Immature natural killer cell (primary cell): ENCODE measurements at places on chromosomes 7 and 10. TPM values are rescaled to one million over a fixed set of nuclear protein-coding genes. Genes with fewer than 3 reads are reported as not detected.
A peak's percentile ranks its signal among the peaks of the same experiment; 100 is the strongest.

DNA sequence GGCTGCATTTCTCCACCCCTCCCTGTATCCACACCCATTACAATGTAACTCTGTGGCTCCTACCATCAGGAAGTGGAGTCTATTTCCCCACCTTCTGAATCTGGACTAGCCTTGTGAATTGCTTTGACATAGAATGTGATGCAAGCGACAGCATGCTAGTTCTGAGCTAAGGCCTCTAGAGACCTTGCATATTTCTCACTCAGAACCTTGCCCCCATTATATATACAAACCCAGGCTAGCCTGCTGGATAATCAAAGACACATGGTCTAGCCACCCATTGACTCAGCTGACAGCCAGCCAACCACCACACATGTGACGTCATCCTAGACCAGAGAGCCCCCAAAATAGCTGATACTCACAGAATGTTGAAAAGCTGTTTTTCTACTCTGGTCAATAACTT is 77.9 kb downstream of the CCDC71L start:
- no peak overlapping the region for H3K4me3 ChIP-seq
- no peak overlapping the region for H3K27ac ChIP-seq
- no peak for DNase-seq
- peaks cover 6% of the 10 kb centered on the region for H3K27me3 ChIP-seq
- H3K36me3 ChIP-seq, result peaks cover 3% of the 10 kb centered on the region
- H3K4me1 ChIP-seq, result no peaks in the 10 kb centered on the region

- H3K27ac ChIP-seq, result no peak overlapping the region
- H3K27me3 ChIP-seq, result peaks cover 13% of the 10 kb centered on the region
- H3K4me3 ChIP-seq, result no peak overlapping the region
- no peaks in the 10 kb centered on the region for H3K4me1 ChIP-seq
- H3K36me3 ChIP-seq, result no peaks in the 10 kb centered on the region
These were observed 55.4 kb downstream of the MICALL2 start for GRCh38 chr7:1403638-1404459.

GRCh38 chr10:131315344-131315743 is 3.8 kb upstream of the TCERG1L start:
- peaks cover 1% of the 10 kb centered on the region for H3K4me1 ChIP-seq
- no peak for DNase-seq
- no peak overlapping the region for H3K27ac ChIP-seq
- H3K27me3 ChIP-seq, result peaks cover 8% of the 10 kb centered on the region
- H3K4me3 ChIP-seq, result no peak overlapping the region

DNA sequence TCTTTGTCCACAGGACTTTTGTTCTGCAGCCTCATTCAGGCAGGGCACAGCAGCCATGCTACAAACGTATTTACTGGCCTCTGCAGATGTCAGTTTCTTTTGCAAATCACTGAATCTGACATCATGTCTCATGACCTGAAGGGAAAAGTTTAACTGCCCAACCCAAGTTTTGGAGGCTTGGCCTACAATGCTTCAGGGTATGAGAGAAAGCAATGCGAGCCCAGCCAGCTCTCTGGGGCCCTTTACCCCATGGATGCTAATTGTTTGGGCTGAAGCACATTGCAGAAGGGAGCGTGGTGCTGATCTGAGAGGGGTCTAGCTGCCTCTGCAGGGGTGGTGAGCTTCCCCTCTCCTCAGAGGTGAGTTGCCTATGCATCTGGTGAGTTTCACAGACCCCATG is 179.9 kb upstream of the CXCL12 start:
- peaks cover 1% of the 10 kb centered on the region for H3K27me3 ChIP-seq
- no peak overlapping the region for H3K4me3 ChIP-seq
- no peaks in the 10 kb centered on the region for H3K4me1 ChIP-seq
- H3K27ac ChIP-seq, result no peak overlapping the region
- no peaks in the 10 kb centered on the region for H3K36me3 ChIP-seq
- DNase-seq, result no peak

- H3K4me1 ChIP-seq, result no peaks in the 10 kb centered on the region
- DNase-seq, result no peak
- no peaks in the 10 kb centered on the region for H3K36me3 ChIP-seq
- no peaks in the 10 kb centered on the region for H3K27me3 ChIP-seq
- H3K27ac ChIP-seq, result no peak overlapping the region
These were observed 51.4 kb upstream of the SCIN start for GRCh38 chr7:12518920-12519681.

DNA sequence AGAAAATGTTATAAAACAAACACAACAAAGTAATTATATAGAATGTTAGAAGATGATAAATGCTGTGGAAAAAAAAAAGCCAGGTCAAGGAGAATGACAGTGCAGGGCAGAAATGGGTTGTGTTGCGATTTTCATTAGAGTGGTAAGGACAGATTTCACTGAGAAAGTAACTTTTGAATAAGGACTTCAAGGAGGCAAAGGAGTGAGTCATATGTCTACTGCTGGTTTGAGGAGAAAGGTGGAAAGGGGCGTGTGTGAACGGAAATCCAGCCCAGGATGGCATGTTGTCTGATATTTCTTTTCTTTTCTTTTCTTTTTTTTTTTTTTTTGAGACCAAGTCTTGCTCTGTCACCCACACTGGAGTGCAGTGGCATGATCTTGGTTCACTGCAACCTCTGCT is 12.3 kb upstream of the DLD start:
- H3K4me1 ChIP-seq, result peaks cover 1% of the 10 kb centered on the region
- no peak overlapping the region for H3K27ac ChIP-seq
- no peak for DNase-seq
- H3K36me3 ChIP-seq, result no peaks in the 10 kb centered on the region
- no peak overlapping the region for H3K4me3 ChIP-seq
- H3K27me3 ChIP-seq, result peaks cover 1% of the 10 kb centered on the region

- H3K36me3 ChIP-seq, result no peaks in the 10 kb centered on the region
- no peak overlapping the region for H3K4me3 ChIP-seq
- H3K27me3 ChIP-seq, result no peaks in the 10 kb centered on the region
- no peaks in the 10 kb centered on the region for H3K4me1 ChIP-seq
- DNase-seq, result no peak
These were observed 11.7 kb upstream of the CPA4 start for GRCh38 chr7:130281260-130281659.

DNA sequence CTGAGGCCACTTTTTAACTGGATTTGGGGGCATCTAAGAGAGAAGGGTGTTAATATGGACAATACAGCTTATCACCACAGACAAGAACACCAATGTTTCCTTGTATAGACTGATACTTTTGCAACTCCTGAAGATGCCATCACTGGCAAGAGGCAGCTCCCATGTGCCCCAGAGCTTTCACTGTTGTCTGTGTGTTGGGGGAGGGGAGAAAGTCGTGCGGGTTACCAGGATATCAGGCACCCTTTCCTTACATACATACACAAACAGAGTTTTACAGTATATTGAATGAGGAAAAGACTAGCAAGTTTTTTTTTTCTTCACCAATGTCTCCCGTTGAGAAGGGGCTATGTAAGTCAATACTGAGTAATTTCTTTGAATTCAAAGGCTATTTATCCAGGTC is 4.1 kb upstream of the DLX6 start:
- H3K4me3 ChIP-seq, result no peak overlapping the region
- no peak overlapping the region for H3K27ac ChIP-seq

DNA sequence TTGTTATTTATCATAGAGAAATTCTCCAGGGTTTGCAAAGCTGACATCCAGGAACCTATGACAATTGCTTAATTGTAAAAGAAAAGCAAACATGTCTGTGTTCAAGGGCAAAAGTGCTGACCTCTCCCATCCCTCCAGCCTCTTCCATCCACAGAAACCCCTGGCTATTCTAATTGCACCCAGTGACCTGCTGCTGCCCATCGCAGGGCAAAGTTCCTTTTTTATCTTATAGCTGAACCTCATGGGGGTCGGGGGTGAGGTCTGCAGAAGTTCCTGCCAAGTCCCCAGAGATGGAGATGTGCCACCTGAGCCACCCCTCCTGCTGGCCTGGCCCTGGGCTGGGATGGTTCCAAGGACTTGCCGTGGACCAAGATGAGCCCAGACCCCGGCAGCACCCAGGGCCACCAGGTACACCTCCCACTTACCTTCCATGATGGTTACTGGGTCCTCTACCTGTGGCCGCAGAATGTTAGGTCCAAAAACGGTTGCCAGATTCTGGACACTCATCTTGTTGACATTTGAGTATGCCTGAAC is 146.5 kb downstream of the MAPK8 start:
- H3K36me3 ChIP-seq, result no peaks in the 10 kb centered on the region
- H3K4me3 ChIP-seq, result no peak overlapping the region
- no peak for DNase-seq
- no peak overlapping the region for H3K27ac ChIP-seq

- H3K27me3 ChIP-seq, result no peaks in the 10 kb centered on the region
- H3K4me3 ChIP-seq, result no peak overlapping the region
- H3K4me1 ChIP-seq, result no peaks in the 10 kb centered on the region
- no peaks in the 10 kb centered on the region for H3K36me3 ChIP-seq
These were observed 495.7 kb downstream of the GALNT17 start for GRCh38 chr7:71627651-71628050.

DNA sequence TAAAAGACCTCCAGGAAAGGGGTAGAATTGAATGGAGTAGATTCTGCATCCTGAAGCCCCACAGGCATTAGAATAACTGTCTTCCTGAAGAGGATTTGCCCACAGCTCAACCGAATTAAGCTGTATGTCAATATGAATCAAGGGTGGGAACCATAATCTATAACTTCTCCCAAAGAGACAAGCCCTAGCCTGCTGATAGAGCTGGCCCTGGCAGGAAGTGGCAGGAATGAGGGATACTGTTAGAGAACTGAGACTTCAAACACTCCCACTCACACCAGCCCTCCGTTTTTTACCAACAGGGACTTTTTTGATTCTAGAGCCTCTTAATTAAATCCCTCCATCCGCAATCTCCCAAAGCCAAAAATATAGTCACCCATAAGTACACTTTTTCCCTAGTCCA is 12.2 kb upstream of the DUSP5 start:
- no peak overlapping the region for H3K4me3 ChIP-seq
- H3K27me3 ChIP-seq, result no peaks in the 10 kb centered on the region
- no peaks in the 10 kb centered on the region for H3K36me3 ChIP-seq

GRCh38 chr7:78523930-78524329 is 725.4 kb downstream of the PHTF2 start:
- no peak overlapping the region for H3K27ac ChIP-seq
- H3K36me3 ChIP-seq, result no peaks in the 10 kb centered on the region
- no peak overlapping the region for H3K4me3 ChIP-seq
- no peaks in the 10 kb centered on the region for H3K27me3 ChIP-seq
- H3K4me1 ChIP-seq, result no peaks in the 10 kb centered on the region

DNA sequence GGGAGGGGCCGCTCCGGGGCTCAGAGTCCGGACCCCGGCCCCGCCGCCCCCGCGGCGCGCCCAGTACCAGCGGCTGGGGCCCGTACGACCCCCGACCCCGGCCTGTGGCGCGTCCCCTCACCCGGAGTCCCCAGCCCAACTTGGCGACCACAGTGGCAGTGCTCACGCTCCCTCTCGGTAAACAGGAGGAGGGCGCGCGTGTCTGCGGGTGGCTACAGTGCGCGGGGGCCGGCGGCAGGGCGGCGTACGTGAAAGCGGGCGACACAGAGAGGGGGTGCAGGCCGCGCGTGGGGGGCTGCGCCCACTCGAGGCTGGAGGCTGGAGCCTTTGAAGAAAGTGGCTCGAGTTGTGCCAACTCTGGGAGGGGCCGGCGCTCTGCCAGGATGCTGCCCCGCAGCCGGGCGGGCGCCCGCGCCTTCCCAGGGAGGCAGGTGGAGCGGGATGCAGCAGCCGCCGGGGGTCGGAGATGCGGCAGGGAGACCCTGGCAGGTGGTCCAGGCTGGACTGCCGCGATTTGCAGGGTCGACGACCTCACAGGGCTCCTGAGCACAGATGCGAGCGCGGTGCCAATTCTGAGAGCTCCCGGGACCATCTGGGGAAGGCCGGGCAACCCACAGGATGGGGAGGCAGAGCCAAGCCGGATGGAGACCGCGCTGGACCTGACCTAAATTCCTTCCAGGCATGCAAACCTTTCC is 655 bp downstream of the PTPRE start:
- no peak overlapping the region for H3K27ac ChIP-seq
- H3K4me1 ChIP-seq, result no peaks in the 10 kb centered on the region
- DNase-seq, result no peak
- peaks cover 6% of the 10 kb centered on the region for H3K27me3 ChIP-seq
- H3K36me3 ChIP-seq, result no peaks in the 10 kb centered on the region
- peak overlapping the region; percentile 31 for H3K4me3 ChIP-seq

GRCh38 chr10:43943119-43943817 is 294.6 kb upstream of the ZNF32 start:
- H3K27me3 ChIP-seq, result peaks cover 8% of the 10 kb centered on the region
- H3K4me3 ChIP-seq, result peak overlapping the region; percentile 34
- H3K4me1 ChIP-seq, result peaks cover 32% of the 10 kb centered on the region
- DNase-seq, result no peak
- peak overlapping the region; percentile 33 for H3K27ac ChIP-seq

GRCh38 chr10:52742731-52743130 is 29.9 kb downstream of the MBL2 start:
- no peak overlapping the region for H3K4me3 ChIP-seq
- no peak overlapping the region for H3K27ac ChIP-seq
- peaks cover 1% of the 10 kb centered on the region for H3K27me3 ChIP-seq
- no peak for DNase-seq

GRCh38 chr10:77187376-77187999 is 450.1 kb downstream of the KCNMA1 start:
- H3K36me3 ChIP-seq, result no peaks in the 10 kb centered on the region
- no peak for DNase-seq
- no peak overlapping the region for H3K4me3 ChIP-seq
- H3K27me3 ChIP-seq, result peaks cover 10% of the 10 kb centered on the region

DNA sequence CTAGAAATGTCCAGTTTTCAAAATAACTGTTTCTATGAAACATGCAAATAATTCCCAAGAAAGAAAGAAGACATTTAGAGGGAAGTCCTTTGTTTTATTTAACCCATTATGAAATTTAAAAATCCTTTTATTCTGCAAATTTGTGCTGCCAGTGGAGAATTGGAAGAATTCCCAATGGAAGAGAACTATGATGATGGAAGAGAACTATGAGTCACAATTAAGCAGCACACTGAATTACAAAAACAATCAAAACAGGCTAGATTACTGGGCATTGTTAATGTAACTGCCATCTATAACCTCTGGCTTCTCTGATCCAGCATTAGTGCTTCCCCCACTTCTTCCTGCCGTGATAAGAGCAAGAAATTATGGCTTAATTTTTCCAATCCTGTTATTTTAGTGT is 126.2 kb upstream of the FEZF1 start:
- H3K36me3 ChIP-seq, result no peaks in the 10 kb centered on the region
- no peak overlapping the region for H3K4me3 ChIP-seq
- no peak overlapping the region for H3K27ac ChIP-seq
- no peak for DNase-seq
- no peaks in the 10 kb centered on the region for H3K4me1 ChIP-seq
- H3K27me3 ChIP-seq, result no peaks in the 10 kb centered on the region

- peaks cover 4% of the 10 kb centered on the region for H3K4me1 ChIP-seq
- H3K4me3 ChIP-seq, result no peak overlapping the region
- no peak for DNase-seq
These were observed 8.1 kb upstream of the FAM107B start for GRCh38 chr10:14782691-14783363.

GRCh38 chr7:92276460-92276864 is 30.7 kb downstream of the ANKIB1 start:
- H3K27ac ChIP-seq, result no peak overlapping the region
- H3K36me3 ChIP-seq, result peaks cover 4% of the 10 kb centered on the region
- peaks cover 42% of the 10 kb centered on the region for H3K4me1 ChIP-seq
- no peaks in the 10 kb centered on the region for H3K27me3 ChIP-seq

GRCh38 chr7:123715198-123715597 is 33.6 kb downstream of the WASL start:
- no peak overlapping the region for H3K27ac ChIP-seq
- DNase-seq, result no peak
- peaks cover 43% of the 10 kb centered on the region for H3K4me1 ChIP-seq
- no peaks in the 10 kb centered on the region for H3K36me3 ChIP-seq
- no peaks in the 10 kb centered on the region for H3K27me3 ChIP-seq

Gene AOAH
- 288 TPM for polyA plus RNA-seq

Gene TRPV5
- polyA plus RNA-seq, result not detected

Gene EVX1
- not detected for polyA plus RNA-seq

Gene MACROH2A2
- not detected for polyA plus RNA-seq

Gene DOCK4
- polyA plus RNA-seq, result 0.18 TPM

Gene PCLO
- not detected for polyA plus RNA-seq
